ENCODE measurements at places on chromosomes 12 and 14.

GRCh38 chr12:4392223-4392742 lies 12.8 kb upstream of the FGF23 start:
- no peak for DNase-seq

DNA sequence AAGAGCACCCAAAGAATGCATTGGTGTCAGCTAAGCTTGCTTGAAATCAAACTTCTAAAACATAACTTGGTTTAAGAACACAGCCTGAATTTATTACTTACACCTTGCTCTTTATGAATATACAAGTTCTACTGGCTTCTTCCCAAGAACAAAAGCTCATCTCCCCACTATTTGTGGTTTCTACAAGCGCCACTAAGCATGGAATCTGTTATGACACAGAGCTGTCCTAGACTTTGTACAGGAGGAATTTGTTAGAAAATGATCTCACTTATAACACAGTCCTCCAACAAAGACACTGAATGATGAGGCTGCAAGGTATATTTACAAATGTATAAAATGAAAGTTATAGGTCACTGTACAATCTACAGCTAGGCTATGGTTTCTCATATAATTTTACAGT lies 452.1 kb downstream of the BCAT1 start:
- DNase-seq = peak; percentile 26

DNA sequence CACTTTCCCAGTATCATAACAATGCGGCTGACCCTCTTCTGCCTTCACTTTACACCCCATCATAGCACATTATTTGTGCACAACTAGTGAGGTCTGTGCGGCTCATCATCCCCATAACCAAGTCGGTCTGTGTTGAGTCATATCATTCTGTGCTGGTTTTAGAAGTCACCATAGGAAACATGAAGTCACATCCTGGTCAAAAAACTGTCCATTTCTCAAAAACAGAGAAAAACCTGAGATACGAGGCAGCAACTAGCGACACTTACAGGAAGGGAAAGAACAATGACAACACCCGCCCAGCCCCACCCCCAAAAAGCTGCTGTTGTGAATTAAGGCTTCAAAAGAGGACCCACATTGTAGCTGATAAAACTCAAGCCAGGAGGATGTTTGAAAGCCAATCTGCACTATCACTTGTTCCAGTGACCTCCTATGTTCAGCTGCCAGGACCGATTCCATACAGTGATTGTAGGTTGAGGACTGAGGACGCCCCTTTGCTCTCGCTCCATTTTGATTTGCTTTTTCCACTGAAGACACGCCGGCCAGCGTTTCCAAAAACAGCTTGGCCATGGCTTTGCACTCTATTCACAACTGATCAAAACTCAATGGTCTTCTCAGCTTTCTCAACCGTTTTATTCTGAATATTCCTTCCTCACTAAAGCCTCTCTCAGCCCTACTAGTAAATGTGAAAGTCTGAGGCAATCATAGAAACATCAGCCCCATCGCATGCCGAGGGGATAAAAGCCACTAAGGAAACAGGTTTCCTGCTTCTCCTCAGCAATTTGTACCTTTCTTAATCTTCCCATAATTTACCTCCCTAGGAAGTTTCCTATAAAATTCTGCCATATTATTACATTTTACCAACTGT lies 87.5 kb downstream of the DUSP16 start:
- no peak for DNase-seq

GRCh38 chr14:50333014-50333509 lies 20.9 kb downstream of the DMAC2L start:
- DNase-seq = no peak

DNA sequence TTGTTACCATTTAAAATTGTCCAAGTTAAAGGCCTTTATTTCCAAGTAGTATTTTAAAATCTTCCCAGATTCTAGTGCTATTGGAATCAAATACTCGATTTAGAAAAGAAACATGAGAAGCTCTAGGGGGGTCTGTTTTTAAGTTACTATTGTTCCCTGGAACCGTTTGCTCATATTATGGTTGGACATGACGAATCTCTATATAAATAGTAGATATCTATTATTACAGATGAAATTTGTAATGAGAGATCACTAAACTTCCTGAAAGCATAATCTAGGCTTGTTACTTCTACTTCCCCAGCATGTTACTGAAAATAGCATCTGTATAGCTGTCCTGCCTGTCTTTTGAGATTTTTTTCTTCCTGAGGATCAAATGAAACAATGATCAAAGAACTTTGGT lies 70.1 kb downstream of the LGR5 start:
- DNase-seq = no peak

- DNase-seq = no peak
Observed at GRCh38 chr14:99125616-99126431, 146.2 kb downstream of the BCL11B start.

DNA sequence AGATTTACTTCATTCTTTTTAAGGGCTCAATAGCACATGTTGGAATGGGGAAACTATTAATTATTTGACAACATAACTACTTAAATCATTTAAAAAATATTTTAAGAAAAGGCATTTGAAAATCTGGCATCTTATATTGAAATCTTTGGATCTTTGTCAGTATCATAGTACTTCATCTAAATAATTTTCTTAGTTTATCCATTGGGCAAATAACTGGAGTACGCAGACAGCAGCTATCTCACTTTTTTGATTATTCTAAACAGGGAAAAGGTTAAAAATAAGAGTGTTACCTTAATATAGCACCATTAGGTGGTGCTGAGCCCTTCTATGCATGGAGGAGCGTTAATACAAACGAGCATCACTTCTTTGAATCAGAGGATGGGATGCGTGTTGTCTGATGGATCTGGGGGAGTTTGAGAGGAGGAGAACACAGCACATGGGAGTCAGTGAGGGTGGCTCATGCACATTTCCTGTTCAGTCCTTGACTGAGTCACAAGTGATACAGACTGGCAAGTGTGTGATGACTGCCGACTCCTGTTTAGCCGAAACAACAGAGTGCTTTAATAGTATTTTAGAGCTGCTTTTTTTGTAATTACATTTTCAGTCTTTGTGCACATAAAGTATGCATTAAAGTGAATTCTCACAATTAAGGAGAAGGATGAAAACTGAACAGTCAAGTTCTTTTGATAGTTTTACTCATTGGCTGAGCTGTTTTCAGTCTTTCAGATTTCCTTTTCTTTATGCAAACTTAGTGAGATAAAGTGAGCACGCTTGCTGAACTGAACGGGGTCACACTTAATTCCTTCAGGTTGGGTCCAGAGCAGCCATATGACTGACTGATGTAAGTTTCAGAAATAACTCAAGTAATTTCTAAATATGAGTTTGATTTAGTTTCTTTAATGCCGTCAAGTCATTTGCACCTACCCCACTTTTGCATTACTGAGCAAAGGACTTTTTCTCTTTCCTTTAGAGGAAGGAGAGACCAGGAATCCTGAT lies 92.7 kb downstream of the DIP2B start:
- DNase-seq = no peak

GRCh38 chr12:117847371-117847770 lies 121.4 kb downstream of the KSR2 start:
- no peak for DNase-seq

GRCh38 chr12:60577607-60578006 lies 981.8 kb downstream of the SLC16A7 start:
- no peak for DNase-seq

- no peak for DNase-seq
Observed at GRCh38 chr14:55845963-55846825, 266.2 kb downstream of the KTN1 start.

- DNase-seq = no peak
Observed at GRCh38 chr12:60194678-60195077, 598.8 kb downstream of the SLC16A7 start.

DNA sequence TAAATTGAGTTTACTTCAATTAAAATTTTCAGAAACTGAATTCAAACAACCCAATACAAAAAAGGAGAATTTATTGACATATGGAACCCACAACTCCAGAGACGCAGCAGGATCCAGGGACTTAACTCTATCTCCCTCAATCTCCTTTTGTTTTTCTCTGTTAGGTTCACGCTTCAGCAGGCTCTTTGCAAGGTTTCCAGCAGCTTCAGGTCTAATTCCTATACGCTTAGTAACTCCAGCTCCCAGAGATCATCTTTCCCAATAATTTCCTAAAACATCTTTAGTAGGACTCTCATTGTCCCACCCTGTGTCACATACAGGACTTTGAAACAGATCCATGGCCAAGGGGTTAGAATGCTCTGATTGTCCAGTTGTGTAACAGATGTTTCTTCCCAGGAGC lies 175.2 kb downstream of the RMST start:
- DNase-seq = no peak

DNA sequence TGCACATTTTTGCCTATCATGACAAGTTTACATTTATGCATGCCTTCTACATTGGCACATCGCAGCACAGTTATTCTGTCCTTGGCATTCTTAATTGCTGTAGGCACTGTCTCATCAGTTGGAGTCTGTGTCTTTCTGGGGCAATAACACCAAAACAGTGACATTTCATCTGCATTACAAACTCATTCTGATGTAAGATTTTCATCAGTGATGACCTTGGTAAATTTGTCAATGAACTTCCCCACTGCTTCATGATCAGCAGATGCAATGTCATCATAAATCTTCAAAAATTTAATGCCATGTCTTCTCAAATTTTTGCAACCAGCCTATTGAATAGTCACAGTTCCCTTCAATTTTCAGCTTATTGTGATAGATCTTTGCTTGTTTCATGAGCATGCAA lies 85.5 kb downstream of the CAPZA3 start:
- DNase-seq = no peak

DNA sequence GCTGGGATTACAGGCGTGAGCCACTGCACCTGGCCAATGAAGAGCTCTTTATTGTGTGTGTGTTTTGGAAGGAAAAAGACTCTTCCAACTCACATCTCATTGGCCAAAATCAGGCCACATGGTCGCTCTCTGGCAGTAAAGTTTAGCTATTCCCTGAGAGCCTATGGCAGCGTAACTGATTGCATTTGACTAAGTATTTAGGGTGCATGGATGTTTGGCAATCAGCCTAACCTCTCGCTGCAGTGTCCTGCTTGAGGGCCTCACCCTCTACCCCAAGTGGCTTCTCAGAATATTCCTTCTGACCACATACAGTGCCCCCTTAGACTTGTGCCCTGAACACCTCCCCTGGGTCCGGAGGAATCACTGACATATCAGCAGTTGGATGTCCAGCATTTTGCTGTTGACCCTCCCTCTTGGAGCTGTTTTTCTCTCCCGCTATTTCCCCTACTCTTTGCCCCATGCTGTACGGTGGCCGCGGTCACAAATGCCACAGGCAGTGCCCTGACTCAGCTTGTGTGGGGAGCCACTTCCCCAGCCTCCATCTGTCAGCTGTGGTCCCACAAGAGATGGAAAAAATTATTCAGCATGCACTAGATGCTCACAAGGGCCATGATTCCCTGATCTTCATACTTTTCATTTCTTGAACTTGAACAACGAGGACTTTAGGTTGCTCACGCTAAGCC lies 9.5 kb downstream of the PHETA1 start:
- no peak for DNase-seq

DNA sequence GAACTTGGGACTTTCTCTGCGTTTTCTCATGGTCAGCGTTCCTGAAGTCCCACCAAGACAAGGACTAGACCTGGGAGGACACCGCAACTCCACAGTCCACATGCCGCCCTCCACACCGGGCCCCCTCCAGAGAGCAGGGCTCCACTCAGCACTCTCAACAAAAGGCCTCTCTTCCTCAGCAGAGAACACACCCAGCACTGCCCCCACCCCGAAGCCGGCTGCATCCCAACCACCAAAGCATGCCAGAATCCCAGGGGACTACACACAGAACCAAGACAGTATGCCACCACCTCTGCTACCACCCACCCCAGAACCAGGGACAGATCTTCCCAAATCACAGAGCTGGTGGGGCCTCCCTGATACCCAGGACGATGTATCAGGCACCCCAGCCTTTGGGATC lies 88.3 kb downstream of the BCL11B start:
- no peak for DNase-seq

DNA sequence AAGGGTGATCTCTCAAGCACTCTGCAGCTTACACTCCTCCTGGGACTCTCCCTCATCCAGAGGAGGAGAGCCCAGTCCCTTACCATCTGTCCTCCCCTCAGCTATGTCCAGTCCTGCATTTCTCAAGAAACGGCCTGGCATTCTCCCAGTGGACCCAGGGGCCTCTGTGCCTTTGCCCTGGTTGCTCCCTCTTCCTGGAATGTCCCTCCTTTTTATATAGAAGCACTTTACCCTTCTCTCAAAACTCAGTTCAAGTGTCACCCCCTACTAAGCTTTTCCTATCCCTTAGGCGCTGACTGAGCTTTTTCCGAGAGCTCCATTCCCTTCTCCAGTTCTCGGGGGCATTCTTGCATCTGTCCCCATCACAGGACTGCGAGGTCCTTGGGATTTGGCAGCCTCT lies 8.9 kb upstream of the GLRX5 start:
- no peak for DNase-seq

DNA sequence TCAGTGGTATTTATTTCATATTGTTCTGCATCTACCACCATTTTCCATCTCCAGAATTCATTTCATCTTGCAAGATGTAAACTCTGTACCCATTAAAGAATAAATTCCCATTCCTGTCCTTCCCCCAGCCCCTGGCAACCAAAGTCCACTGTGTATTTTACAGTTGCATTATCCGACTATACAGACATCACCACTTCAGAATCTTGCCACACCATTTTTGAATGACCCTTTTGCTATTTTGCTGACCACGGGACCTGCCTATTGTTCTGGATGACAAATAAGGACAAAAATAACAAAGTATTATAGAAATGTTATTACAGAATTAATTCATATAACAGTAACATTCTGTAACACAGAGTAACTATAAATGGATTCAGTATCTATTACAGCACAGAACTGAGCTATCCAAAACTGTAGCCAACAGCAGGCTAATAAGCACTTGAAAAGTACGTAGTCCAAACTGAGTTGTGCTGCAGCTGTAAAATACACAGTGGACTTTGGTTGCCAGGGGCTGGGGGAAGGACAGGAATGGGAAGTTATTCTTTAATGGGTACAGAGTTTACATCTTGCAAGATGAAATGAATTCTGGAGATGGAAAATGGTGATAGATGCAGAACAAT lies 61.3 kb downstream of the CDK17 start:
- DNase-seq = no peak

DNA sequence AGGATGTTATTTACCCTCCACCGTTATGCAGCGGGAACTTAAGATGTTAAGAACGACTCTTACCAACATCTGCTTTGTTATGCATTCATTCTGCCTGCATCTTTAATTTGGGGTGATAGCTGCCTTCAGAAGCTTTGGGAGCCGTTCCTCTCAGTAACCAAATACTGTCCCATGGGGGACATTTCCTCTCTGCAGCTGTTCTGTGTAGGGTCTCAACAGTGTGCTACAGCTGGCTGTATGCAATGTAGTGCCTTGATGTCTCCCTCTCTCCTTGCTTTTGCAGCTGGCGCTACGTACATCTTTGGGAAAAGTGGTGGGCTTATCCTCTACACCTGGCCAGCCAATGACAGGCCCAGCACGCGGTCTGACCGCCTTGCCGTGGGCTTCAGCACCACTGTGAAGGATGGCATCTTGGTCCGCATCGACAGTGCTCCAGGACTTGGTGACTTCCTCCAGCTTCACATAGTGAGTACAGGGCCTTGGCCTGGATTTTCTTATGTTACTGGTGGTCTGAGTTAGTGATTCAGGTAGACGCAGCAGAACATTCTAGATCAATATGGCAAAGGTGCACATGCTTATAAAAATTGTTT lies 744.3 kb downstream of the DIO2 start:
- DNase-seq = no peak

Data from HS-27A (cell line).